ENCODE measurements at places on chromosomes 2 and 18.

DNA sequence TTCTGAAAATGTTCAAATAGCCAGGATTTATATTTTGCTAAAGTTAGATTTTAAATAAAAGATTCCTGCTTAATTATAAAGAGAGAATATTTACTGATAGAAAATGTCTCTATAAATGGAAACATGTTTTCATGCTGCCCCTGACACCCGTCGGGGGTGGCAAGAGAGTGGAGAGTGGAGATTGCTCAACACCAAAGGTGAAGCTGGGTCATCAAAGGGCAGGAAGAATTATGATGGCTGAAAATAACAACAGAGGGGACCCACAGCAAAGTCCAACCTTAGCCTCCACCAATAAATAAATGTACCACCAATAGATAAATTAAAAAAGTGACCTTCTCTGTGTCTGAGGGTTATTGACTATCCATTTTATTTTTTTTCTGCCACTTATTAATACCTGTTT is 326.8 kb upstream of the GYPC start:
- no peak for DNase-seq

GRCh38 chr2:181876614-181877063 is 14.9 kb upstream of the ITPRID2 start:
- peak; percentile 25 for DNase-seq

DNA sequence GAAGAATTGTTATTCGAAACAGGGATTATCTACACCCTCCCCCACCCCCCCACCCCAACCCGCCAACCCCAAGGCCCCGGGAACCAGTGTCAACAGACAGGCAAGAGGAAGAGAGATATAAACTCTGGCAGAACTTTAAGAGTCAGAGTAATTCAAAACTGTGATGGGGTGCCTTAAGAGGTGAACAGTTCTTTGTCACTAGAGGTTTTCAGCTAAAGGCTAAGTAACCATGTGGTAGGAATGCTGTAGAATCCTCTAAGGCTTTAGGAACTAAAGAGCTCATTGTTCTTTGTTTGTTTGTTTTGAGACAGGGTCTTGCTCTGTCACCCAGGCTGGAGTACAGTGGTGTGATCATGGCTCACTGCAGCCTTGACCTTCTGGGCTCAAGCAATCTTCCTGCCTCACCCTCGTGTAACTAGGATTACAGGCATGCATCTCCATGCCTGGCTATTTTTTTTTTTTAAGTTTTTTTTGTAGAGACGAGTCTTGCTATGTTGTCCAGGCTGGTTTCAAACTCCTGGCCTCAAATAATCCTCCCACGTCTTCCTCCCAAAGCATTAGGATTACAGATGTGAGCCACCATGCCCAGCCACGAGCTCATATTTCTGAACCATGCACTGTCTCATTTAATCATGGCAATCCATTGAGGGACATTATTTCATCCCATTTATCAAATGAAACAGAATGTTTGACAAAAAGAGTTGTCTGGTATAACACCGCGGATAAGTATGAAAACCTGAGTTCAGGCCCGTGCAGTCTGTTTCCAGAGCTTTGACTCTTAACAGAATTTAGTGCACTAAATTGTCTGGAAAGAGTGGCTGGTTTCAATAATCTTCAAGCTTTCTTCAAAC is 20.8 kb upstream of the TMEM17 start:
- DNase-seq = no peak

GRCh38 chr2:10297959-10298531 is 4.7 kb upstream of the HPCAL1 start:
- DNase-seq = peak; percentile 47

GRCh38 chr2:186972281-186972970 is 123.5 kb upstream of the ZSWIM2 start:
- DNase-seq = no peak

GRCh38 chr2:199147216-199147615 is 310.5 kb downstream of the SATB2 start:
- DNase-seq = peak; percentile 5

DNA sequence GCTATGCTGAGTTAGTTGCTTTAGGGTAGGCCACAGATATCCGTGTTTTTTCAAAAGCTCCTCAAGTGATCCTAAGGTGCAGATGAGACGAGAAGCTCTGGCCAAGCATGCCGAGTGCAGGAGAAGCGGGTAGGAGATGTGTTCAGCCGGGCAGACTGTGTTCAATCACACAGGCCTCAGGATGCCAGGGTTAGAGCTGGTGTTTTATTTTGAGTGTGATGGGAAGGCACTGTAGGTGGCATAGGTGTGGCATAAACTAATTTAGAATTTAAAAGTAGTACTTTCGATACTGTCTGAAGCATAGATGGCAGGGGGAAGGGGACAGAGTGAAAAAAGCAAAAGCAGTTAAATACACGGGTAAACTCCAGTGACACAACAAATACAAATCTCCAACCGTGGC is 30.9 kb downstream of the DPP4 start:
- DNase-seq = no peak

DNA sequence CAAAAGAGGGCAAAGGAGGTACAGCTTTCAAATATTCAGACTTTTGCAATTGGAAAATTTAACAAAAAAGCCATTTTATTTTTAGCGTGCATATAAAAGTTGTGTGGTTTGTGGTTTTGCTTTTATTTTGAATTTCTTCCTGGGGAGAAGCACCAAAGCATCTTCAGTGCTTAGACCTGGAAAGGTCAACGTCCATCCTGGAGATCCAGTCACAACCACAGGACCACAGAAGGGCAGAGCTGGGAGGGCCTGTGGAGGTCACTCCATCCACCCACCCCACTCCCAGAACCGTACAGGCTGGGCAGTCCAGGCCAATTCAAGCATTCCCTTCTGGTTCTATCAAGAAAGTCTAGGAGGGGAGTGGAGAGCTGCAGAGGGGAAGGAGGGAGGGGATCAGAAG is 43.8 kb downstream of the MPHOSPH10 start:
- DNase-seq = no peak

GRCh38 chr2:25829828-25830227 is 48.5 kb downstream of the ASXL2 start:
- no peak for DNase-seq

DNA sequence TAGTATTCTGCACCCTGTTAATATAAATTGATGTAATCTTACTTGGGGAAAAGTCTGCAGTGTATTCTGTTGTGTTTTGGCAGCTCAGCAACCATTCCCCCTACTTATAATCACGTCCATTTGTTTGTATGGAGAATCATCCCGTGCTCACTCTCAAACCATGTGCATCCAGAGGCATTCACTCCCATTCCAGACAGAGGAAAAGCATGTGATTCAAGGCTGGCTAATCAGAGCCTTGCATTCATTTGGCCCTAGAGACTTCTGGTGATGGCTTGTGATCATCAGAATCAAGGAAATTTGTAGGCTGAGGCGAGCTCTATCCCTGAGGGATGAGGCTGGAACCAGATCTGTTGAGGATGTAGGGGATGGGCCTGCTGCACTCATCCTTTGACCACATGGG is 5.1 kb upstream of the WIPF1 start:
- no peak for DNase-seq

- DNase-seq = peak; percentile 28
Measured at GRCh38 chr2:235283246-235283645, 210.6 kb upstream of the AGAP1 start.

- DNase-seq = no peak
Measured at GRCh38 chr2:222362336-222362735, 62.0 kb upstream of the SGPP2 start.

DNA sequence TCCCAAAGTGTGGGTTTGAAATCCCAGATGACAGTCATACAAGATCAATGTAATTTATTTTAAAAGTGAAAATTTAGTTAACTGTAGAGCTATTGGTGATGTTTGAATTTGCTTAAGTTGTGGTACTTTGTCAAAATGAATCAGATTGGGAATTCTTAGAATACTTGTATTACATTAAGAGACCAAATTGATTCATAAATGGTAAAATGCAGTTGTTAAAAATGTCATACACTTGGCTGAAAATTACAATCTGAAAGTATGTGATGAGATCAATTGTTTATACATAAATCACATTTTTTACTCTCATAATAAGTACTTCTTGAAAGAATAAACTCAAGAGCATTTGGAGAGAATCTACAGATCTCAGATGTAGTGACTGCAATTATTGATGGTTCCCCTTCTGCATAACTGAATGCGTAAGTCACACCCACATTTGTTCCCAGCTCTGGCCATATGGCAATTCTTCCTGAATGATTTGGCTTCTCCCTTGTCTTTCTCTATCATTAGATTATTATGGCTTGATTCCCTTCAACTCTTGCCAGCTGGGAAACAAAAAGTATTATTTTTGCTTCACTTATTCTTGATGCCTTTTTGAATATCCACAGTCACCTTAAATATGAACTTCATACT is 558.5 kb downstream of the CPS1 start:
- DNase-seq = no peak

GRCh38 chr18:9210966-9211365 is 74.4 kb downstream of the ANKRD12 start:
- no peak for DNase-seq

GRCh38 chr18:34458410-34458977 is 233.8 kb upstream of the NOL4 start:
- no peak for DNase-seq

- DNase-seq = peak; percentile 24
Measured at GRCh38 chr2:199861132-199861774, 10.3 kb upstream of the FTCDNL1 start.

DNA sequence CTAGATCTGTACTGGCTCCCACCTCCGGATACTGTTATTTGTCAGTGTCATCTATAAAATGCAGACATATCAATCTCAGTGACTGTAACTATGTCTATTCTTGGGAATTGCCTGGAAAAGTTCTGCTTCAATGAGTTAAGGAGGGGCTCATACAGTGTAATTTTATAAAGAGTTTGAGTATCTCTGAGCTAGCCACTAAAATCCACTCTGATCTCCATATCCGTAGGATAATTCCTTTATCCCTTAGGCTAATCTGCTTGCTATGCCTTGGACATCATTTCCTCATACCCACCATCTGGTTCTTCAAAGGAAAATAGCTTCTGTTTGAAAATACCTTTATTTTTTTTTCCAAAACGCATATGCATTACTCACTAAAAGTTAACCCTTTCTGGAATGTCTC is 863.2 kb downstream of the SUCLG1 start:
- DNase-seq = peak; percentile 38

DNA sequence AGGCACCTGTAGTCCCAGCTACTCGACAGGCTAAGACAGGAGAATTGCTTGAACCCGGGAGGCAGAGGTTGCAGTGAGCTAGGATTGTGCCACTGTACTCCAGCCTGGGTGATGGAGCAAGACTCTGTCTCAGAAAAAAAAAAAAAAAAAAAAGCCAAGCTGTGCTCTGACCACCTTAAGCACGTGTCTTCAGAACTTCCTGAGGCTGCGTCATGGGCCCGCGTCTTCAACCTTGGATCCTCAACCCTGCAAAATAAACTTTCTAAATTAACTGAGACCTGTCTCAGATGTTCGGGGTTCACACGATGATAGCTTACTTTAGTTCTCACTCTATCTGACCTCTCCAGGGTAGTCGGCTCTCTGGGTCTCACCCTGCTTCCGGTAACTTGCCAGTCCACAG is 65.8 kb upstream of the CABLES1 start:
- DNase-seq = no peak

GRCh38 chr2:174577967-174578589 is 19.5 kb downstream of the WIPF1 start:
- DNase-seq = peak; percentile 83

All from fibroblast of skin of scalp (primary cell).